ENCODE measurements at places on chromosomes 6 and 20.

DNA sequence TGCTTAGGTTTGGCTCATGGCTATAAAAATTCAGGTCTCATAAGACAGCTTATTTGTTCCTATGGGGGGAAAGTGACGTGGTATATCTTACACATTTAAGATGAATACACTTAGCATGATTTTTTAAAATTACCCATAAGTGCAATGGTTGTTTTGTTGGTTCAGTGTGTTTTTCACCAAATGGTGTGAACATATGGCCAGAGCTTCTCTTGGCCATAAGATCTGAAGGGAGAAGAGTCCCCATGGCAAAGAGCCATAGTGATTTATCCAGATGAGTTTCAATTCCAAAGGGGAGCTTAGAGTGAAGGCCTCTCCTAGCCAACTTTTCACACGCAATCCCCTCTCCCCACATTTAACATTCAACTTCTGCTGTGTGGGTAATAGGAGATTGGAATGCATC, 107.6 kb downstream of the TMEM242 start:
- DNase-seq = no peak

DNA sequence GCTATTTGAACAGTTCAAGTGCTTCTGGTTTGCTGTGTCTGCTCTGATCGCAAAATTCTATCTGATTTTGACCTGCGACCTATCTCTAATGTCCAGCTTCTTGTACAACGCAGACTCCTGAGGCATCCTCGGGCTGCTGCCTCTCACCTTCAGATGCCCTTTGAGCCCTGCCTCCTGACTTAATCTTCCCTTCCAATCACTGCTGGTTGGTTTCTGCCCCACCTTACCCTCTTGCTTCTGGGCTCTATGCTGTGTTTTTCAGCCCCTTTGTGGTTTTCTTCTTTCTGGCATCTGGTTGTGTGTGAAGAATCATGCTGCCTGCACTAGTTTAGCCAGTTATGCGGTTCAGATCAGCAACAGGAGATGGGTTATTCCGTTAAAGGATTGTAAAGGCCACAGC, 131.2 kb upstream of the THEMIS start:
- no peak for DNase-seq

DNA sequence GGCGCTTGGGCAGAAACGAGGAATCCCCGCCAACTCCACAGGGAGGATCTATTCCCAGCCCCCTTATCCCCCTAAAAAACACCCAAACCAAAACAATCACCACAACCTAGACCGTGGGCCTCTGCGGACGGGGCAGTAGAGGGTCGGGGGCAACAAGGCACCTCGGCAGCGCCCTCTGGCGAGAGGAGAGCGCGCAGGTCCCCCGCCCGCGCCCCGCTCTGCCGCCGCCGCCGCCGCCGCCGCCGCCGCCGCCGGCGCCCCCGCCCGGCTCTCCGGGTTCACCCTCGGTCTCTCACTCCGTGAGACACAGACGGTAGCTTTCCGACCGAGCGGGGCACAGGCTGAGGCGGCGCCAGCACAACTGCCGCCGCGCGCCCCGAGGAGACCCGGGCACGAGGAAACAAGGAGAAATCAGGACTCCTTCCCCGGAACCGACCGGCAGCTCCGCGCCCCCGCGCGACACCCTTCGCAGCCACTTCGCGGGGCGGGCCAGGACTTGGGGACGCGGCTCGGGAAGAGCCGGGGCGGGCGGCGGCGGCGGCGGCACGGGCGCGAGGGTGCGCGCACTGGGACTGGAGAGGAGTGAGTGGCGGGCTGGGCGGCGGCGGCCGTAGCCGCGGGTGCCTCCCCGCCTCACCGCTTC, at the start of gene SLC35F1:
SLC35F1 (plus strand) TSS at position 307 of the 643 bp plus-strand sequence.
- peak; percentile 66 for DNase-seq

- peak; percentile 56 for DNase-seq
Observed at GRCh38 chr20:32019156-32019510, 8.9 kb downstream of the CCM2L start.

GRCh38 chr20:41360831-41361756, 5.5 kb downstream of the EMILIN3 start:
- no peak for DNase-seq

- no peak for DNase-seq
Observed at GRCh38 chr20:51811514-51812128, 9.3 kb upstream of the SALL4 start.

GRCh38 chr6:103455275-103455674, 1404.4 kb downstream of the HACE1 start:
- no peak for DNase-seq

GRCh38 chr6:72865467-72865866, 243.6 kb downstream of the KCNQ5 start:
- DNase-seq = no peak

DNA sequence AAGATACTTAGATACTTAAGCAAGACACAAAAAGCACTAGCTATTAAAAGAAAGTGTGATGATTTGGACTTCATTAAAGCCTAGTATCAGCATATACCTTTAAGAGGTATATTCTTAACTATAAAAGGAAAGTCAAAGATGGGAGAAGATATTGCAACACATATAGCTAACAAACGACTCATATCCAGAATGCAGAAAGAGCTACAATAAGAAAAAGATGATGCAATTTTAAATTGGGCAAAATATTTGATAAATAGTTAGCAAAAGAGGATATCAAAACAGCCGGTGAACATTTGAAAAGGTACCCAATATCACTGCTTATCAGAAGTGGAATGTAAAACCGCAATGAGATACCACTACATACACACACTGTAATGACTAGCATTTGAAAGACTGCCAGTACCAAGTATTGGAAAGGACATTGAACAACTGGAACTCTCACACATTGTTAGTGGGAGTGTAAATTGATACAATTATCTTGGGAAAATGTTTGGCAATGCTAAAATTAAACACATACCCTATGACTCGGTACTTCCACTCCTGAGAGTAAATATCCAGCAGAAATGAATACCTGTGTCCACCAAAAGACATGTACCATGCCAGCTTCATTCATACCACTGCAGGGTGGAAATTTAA, 25.7 kb downstream of the MUC22 start:
- no peak for DNase-seq

Data from endothelial cell (in vitro differentiated cells).